ENCODE measurements at places on chromosomes 7 and 10. TPM values are rescaled to one million over a fixed set of nuclear protein-coding genes. Genes with fewer than 3 reads are reported as not detected.

Gene AGAP6
- 38.8 TPM for polyA plus RNA-seq

Gene SLC16A12
- 32.0 TPM for polyA plus RNA-seq

Gene CLDN15
- 19.5 TPM for polyA plus RNA-seq

Gene TMEM196
- 0.10 TPM for polyA plus RNA-seq

Gene RBP4
- polyA plus RNA-seq: 0.98 TPM

Gene TWIST1
- 9.3 TPM for polyA plus RNA-seq

Gene STYXL1
- polyA plus RNA-seq: 56.3 TPM

Gene TAF3
- 10.6 TPM for polyA plus RNA-seq

Gene NEURL1
- 2.4 TPM for polyA plus RNA-seq

Gene GRID2IP
- polyA plus RNA-seq: 1.1 TPM

Gene STEAP4
- polyA plus RNA-seq: 0.20 TPM

Gene BTAF1
- 53.7 TPM for polyA plus RNA-seq

Gene HOXA10
- 140 TPM for polyA plus RNA-seq

Gene MPLKIP
- polyA plus RNA-seq: 45.1 TPM

Gene RTKN2
- 13.9 TPM for polyA plus RNA-seq

Gene ZDHHC16
- 40.3 TPM for polyA plus RNA-seq
